ENCODE measurements at places on chromosomes 12 and 14.

- no peak for DNase-seq
Observed at GRCh38 chr12:68326716-68327115, 5.4 kb downstream of the MDM1 start.

- no peak for DNase-seq
Observed at GRCh38 chr12:49659753-49660152, 36.4 kb downstream of the PRPF40B start.

DNA sequence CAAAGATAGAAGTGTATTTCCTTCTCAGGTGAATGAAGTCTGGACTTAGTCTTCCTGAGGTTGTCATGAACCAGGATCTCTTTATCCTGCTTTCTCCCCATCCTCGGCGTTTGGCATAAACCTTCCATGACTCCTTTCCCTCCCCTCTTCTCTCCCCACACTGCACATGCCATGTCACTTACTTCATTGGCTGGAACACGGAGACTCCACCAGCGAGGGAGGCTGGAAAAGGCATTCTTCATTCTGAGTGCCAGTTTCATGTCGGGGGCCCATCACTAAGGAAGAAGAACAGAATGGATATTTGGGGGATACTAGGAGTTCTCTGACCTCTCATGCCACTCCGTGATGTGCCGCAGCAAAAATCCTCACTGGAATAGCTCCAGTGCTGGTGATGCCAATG is 105.6 kb downstream of the VCPKMT start:
- no peak for DNase-seq

GRCh38 chr12:55642669-55643068 is 6.0 kb downstream of the OR10P1 start:
- DNase-seq = no peak

DNA sequence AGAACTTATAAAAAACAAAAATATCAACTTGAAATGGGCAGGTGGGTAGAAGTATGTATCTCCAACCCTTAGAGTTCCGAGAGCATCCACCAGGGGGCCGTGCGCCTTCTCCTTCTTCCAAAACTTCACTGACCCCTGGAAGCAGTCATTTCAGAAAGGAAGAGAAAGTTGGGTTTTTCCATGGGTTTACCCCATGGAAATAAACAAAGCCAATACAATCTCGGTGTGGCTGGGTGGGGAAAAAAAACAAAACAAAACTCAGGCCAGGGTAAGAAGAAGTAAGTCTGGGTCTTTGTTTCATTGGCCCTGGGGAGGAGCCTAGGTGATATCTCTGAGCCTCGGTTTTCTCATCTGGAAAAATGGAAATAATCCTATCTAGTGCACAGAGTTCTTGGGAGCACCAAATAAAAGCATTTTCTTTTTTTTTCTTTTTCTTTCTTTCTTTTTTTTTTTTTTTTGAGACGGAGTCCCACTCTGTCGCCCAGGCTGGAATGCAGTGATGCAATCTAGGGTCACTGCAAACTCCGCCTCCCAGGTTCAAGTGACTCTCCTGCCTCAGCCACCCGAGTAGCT is 33.6 kb upstream of the HNF1A start:
- DNase-seq = peak; percentile 66

DNA sequence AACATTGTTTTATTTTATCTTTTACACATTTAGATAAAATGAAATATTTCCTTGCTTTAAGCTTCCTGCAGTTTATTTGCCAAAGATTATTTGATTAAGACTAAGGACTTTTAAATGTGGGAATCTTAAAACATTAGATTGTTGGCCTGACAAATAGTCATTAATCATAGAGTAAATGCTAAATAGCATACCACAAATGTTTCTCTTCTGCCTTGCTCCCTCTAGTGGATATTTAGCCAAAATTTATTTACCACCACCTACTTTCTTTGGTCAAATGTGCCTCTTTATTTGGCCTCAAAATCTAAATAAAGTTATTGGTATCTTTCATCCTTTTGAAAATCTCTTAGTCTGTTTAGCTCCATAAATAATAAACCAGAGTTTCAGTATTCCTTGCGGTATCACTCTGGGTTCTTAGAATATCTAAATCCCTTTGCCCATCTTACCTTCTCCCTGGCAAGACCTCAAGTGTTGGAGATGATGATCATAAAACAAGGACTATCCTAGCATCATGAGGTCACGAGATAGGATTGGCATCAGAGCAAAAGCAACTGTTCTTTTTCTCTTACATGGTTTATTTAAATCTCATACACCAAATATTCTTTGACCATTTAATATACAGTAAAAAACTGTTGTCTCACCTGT is 150.6 kb upstream of the AEBP2 start:
- peak; percentile 32 for DNase-seq

DNA sequence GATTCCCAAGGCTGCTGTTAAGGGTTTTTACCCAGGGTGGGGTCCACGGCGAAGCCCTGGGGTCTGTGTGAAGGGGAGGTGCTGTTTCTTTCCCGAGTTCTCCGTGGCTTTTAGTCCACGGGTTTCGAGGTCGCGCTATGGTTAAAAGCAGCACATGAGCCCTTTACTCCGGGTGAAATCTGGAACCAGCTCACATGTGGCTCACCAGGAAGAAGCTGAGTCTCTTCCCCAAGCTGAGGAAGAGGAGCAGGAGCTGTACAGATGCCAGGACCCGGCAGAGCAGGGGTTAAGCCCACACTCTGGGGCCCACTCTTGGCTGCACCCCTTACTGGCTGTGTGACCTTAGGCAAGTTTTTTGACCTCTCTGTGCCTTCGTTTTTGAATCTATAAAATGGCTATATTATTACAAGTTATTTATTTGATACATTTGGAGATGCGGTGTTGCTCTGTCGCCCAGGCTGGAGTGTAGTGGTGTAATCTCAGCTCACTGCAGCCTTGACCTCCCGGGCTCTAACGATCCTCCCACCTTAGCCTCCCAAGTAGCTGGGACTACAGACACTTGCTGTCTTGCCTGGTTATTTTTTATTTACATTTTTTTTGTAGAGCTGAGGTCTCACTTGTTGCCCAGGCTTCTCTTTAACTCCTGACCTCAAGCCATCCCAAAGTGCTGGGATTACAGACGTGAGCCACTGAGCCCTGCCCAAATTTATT is 266.3 kb downstream of the AACS start:
- peak; percentile 20 for DNase-seq

GRCh38 chr12:55875704-55876467 is 33.1 kb upstream of the MMP19 start:
- no peak for DNase-seq

DNA sequence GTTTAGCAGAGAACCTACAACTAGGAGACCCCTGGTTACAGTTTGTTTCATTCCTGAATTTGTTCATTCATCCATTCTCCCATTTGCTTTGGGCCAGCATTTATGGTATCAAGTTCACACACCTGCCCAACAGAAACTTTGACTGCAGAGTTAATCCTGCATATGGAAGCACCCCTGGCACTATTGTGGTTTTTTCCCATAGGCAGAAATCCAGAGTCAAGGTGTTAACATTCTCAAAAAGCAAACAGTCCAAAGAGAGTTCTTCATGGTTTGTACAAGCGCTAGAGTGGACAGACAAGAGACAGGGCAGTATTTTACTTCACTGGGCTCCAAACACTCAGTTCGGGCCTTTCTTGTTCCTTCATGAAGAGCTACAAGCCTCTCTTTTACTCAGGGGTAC is 51.9 kb downstream of the KCNK10 start:
- DNase-seq = no peak

DNA sequence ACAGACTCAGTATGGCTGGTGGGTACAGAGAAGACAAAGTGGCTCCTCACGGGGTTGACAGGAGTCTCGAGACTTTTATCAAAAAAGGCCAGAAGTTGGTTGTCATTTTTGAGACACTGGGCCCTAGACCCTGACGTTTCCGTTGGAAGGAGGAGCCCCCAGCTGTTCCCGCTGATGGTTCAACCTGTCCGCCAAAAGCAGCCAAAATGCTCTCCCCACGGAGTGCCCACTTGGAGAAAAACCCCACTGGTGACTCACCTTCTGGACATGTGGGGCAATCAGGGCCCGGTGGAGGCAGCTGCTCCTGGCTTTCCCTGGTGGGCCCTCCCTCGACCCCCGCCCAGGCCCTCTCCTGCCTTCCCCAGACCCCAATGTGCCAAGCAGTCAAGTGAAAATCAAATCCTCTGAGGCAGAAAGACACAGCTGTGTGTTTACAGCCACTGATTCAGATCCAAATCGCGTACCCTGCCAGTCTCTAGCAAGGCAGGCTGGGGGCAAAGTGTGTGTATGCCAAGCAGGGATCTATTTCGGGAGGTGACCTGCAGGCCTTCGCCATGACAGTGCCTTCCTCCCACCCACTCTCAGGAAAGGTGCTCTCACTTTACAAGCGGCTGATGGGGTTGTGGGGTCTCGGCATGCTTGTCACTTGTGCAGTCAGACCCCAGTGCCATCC is 347.4 kb downstream of the DPF3 start:
- DNase-seq = no peak

GRCh38 chr14:31291210-31291609 is 83.6 kb upstream of the HECTD1 start:
- DNase-seq = no peak

GRCh38 chr12:27142101-27142721 is 59.8 kb upstream of the C12orf71 start:
- peak; percentile 65 for DNase-seq

GRCh38 chr12:49720214-49720613 is 13.0 kb upstream of the FMNL3 start:
- no peak for DNase-seq

GRCh38 chr14:104563742-104564615 is 15.6 kb upstream of the C14orf180 start:
- DNase-seq = peak; percentile 95

DNA sequence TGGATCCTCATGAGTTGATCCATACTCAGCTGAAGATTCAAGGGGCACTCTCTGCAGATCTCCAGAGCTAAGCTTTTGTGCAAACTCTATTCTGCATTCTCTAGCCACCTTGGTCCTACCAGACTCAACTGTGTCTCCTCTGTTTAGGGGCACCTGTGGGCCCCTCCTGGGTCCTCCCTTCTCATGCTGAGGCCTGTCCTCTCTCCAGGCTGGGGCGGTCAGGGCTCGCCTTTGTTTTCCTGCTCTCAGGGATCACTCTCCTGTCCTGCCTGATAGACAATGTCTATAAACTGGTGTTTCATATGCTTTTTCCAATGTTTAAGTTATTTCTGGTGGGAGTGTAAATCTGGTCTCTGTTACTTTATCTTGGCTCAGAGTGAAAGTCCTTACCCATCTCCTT is 11.6 kb upstream of the KIF26A start:
- no peak for DNase-seq

DNA sequence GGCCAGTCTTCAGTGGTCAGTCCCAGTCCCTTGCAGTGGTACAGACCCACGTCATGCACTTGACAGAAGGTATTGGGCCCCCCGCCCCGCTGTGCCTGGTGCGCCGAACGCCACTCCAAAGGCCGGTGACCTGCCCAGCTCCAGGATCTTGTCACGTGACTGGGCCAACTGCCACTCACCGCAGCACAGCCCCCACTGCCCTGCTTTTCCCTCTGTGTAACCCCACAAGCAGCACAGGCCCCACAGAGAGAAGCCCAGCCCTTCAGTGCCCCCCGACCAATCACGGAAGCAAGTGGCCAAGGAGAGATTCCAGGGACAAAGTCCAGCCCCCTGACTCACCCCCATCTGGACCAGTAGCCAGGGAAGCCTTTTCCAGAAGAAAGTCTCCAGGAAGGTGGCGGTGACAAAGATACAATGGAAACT is 498 bp downstream of the GPR132 start:
- DNase-seq = no peak

DNA sequence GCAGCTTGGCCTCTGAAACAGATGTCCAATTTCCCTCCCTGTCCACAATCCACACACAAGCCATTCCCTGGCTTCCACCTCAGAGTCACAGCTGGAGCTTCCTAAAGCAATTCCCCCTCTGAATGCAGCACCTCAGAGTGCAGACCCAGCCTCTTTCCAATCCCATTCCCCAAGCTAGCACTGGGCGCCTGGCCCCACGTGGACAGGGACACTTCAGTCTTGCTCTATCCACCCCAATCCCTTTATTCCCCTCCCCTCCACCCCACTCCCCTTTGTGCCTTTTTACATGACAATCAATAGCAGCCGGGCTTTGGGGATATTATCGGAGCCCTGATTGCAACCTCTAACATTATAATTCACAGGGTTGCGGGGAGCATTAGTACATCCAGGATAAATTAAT is 292.6 kb downstream of the TTC8 start:
- DNase-seq = no peak

- no peak for DNase-seq
Observed at GRCh38 chr14:73026243-73026844, 562 bp downstream of the ZFYVE1 start.

DNA sequence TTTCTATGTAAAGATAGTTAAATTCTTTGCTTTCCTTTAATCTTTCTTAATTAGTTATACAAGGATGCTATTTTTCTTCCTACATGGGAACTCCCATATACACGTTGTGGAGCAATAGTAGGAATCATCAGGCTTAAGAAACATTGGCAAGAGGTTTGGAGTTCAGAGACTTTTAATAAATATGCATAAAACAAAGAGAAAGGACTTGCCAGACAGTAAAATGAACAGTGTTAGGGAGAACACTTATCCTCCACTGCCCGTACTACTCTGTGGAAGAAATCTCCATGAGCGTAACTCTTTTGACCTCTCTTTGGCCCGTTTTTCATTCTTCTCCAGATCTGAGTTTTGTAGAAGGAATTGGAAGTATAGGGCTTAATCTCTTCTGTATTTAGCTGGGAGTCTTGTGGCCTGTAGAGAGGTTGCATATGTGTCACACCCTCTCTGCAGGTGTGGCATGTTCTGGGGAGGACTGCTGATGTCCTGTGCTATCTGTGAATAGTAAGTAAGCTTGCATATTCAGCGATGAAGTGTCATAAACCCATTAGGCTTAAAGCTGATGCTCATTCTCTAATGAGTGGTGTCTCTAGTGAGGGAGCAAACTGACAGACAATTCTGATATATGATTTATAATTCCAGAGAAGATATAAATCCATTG is 455.4 kb upstream of the FAR2 start:
- DNase-seq = no peak

- DNase-seq = no peak
Observed at GRCh38 chr12:104605685-104606084, 148.9 kb downstream of the CHST11 start.

GRCh38 chr14:97366400-97366799 is 569.2 kb downstream of the VRK1 start:
- no peak for DNase-seq

DNA sequence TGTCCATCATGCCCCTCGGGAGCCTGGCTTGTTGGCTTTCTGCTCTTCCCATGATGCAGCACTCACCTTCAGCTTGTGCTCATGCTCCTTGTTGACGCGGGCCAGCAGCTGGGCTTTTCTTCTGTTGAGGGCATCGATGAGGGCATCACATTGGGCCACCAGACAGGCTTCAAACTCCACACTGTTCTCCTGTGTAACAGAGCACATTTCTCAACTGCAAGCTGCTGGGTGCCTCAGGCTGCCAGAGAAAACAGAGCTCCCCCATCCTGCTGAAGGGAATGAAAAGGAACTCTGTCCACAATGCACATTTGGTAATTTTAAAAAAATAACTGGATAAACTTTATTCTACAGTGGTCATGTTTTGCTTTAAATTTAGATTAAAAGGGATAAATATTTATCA is 72.1 kb downstream of the TRIM9 start:
- no peak for DNase-seq

GRCh38 chr12:71011261-71011660 is 90.7 kb upstream of the PTPRR start:
- no peak for DNase-seq

Data from HuH-7 (cell line).